ENCODE measurements at places on chromosomes 16 and 17.

GRCh38 chr16:85428899-85429775 lies 184.0 kb upstream of the GSE1 start:
- no peak for DNase-seq

DNA sequence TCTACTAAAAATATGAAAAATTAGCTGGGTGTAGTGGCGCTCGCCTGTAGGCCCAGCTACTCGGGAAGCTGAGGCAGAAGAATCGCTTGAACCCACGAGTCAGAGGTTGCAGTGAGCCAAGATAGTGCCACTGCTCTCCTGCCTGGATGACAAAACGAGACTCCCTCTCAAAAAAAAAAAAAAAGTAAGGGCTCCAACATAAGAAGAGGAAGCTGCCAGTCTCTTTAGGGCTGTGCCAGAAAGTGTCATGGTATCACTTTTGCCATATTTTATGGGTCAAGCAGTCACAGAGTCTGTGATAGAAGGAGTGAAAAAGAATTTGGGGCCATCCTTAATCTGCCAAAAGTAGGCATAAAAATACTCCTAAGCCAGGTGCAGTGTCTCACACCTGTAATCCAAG lies 1.4 kb upstream of the PIPOX start:
- DNase-seq, result peak; percentile 33

- no peak for DNase-seq
These were observed 29.0 kb upstream of the HEATR6 start for GRCh38 chr17:60107526-60108257.

GRCh38 chr17:35257208-35257659 lies 14.4 kb downstream of the SLFN5 start:
- DNase-seq, result no peak

GRCh38 chr17:42117397-42118125 lies 3.6 kb downstream of the KAT2A start:
- DNase-seq, result no peak

DNA sequence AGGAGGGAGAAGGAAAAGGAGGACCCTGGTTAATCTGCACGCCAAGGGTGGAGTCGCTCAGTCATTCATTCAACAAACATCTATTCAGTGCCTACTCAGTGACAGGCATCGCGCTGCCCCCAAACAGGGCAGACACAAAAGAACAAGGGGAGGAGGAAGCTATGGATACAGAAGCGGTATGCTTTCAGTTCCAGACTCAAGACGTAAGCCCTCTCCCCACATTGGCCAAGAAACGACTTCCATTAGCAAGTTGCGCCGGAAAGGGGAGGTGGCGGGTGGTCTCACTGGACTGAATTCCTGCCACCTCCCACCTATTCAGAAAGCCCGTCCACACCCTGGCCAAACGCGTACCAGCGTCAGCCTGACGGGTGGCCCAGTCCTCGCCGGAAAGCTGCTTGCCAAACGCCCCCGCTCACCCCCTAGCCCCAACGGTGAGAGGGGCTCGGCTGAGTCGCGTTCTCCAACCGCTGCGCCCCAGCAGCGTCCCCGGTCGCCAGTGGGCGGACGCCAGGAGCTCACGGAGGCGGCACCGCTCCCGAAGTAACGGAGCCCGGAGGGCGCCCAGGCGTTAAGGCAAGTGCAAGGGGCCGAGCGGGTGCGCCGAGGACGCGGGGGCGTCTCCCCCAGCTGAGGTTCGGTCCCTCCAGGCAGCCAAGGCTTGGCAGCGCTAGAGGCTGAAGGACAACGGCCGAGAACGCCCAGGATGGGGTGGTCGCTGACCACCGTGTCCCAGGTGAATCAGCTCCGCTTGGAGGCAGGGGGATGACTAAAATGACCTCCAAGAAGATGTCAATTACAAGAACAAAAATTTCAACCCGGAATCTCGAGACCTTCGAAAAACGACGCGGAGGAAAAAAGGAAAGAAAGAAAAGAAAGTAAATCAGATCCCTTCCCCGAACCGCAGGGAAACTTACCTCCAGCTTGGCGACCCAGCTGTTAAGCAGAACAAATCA lies 470.7 kb downstream of the SOX9 start:
- no peak for DNase-seq

DNA sequence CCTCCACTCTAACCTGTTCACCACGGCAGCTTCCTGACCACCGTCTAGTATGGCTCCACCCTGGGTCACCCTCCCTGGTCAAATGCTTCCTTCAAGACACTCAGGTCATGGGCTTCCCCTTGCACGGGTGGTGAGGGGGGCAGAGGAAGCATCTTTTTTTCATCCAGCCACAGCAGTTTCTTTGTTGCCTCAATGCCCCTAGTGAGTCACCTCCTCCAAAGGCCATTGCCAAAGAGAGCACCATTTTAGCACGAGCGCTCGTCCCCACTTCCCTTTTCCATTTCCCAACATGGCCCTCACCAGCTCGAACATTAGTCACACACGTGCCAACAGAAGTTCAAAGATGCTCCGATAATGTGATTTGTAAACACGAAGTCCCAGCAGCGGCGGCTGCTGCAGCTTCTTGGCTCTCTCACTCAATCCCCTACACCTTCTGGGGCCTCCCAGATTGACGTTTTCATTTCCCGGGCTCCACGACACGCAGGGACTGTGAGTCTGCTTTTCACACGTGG lies 134.6 kb downstream of the GAS7 start:
- DNase-seq, result peak; percentile 99

DNA sequence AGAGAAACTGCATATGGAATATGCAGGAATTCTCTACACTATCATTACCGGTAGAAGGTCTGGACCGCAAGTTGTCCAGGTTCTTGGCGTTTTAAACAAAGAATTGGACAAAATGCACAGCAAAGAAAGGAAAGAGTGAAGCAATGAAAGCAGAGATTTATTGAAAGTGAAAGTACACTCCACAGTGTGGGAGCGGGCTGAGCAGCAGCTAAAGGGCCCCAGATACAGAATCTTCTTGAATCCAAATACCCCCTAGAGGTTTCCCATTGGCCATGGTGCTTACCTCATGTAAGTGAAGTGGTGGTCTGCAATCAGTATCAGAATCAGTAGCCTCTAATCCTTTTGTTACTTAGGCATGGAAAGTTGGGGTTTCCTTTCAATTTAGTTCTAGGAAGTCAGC lies 178.5 kb upstream of the IRX3 start:
- no peak for DNase-seq

DNA sequence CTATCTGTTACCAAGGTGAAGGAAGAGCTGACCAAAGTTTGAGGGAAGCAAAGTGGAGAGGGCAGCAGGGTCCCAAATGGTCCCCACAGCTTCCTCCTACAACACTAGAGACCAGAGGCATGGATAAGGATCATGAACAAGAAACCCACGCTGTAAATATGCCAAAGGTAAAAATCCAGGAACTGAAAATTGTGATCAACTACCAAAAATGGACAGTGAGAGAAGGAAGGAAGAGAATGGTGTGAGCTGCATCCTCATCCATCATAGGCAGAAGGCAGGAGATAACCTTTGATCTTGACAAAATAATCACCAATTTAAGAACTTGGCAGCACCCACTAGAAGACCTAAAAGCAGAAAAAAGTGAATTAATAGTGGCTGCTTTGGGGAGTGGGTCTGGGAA lies 66.2 kb downstream of the CYTH1 start:
- no peak for DNase-seq

DNA sequence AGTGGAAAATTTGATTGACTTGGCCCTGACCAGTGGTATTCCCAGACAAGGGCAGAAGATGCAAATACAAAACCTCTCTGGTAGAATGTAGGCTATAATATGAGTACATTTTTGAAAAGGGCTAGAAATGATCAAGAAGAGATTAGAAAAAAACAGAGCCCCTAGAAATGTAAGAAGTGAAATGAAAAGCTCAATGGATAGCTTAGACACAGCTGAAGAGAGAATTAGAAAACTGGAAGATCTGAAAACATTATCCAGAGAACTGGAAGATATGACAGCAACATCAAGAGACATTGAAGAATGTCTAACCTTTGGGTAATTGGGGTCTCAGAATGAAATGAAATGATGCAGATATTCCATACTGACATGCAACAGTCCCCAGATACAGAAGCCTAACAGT lies 105.2 kb upstream of the ZNF750 start:
- DNase-seq, result no peak

GRCh38 chr16:57985204-57986181 lies 14.6 kb upstream of the CNGB1 start:
- no peak for DNase-seq

DNA sequence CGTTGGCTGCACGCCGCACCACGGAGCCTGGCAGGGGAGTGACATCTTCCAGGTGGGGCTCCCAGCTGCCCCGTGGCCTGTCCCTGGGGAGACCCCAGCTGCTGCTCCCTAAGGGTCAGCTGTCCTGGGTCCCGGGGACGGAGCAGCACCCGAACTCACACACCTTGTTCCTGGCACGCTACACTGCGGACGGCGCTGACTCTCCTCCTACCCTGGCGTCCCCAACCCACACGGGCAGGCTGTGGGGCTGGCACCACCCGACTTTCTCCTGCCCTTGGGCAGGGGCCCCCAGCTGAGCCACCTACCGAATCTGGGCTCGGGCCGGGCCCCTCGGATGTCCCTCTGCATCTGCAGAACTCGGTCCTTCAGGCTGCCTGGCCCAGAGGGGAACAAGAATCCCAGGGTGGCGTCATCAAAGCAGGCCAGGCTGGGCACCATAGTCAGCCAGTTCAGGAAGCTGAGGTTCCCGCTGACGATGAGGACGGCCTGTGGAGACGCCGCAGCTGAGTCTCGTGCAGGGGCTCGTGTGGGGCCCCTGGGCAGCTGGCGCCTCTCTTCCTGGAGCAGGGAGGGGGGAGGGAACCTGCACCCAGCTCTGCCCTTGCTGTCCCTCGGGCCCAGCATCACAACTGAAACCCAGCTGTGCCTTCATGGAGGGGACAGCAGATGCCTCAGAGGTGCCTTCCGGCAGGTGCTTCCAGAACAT lies 70.5 kb upstream of the GNG13 start:
- DNase-seq, result no peak

GRCh38 chr17:67544364-67544955 lies 167.4 kb downstream of the PITPNC1 start:
- no peak for DNase-seq

- no peak for DNase-seq
These were observed 3.3 kb downstream of the DECR2 start for GRCh38 chr16:404971-405486.

DNA sequence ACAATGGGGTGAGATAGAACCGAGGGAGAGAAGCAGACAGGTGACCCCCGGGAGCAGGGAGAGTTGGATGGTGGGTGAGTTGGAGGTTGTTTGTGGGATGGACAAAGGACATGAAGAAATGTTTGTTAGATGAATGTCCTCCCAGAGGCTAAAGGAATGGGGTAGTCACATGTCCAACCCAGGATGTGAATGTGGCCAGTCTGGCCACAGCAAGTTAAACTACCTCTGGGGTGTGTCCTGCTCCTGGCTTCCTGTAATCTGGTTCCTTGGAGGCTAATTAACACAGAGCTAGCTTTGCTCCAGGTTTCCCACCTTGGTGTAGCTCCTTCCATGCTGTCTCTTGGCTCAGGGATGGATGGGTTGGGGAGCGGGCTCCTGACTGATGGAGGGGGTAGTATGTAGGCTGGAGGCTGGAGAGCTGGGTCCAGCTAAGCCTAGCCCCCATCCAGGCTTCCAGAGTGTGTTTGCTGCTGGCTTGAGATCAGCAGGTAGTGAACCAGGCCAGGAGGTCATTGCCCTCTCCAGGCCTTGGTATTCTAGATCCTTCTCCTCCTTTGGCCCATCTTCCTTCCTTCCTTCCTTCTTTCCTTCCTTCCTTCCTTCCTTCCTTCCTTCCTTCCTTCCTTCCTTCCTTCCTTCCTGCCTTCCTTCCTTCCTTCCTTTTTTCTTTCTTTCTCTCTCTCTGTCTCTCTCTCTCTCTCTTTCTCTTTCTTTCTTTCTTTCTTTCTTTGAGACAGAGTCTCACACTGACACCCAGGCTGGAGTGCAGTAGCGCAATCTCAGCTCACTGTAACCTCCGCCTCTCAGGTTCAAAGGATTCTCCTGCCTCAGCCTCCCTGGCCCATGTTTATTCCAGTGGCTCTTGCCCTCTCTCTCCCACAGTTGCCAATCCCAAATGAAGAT lies 28.0 kb upstream of the UBE2G1 start:
- DNase-seq, result no peak

GRCh38 chr16:11836650-11837244 lies 14.6 kb downstream of the RSL1D1 start:
- no peak for DNase-seq

DNA sequence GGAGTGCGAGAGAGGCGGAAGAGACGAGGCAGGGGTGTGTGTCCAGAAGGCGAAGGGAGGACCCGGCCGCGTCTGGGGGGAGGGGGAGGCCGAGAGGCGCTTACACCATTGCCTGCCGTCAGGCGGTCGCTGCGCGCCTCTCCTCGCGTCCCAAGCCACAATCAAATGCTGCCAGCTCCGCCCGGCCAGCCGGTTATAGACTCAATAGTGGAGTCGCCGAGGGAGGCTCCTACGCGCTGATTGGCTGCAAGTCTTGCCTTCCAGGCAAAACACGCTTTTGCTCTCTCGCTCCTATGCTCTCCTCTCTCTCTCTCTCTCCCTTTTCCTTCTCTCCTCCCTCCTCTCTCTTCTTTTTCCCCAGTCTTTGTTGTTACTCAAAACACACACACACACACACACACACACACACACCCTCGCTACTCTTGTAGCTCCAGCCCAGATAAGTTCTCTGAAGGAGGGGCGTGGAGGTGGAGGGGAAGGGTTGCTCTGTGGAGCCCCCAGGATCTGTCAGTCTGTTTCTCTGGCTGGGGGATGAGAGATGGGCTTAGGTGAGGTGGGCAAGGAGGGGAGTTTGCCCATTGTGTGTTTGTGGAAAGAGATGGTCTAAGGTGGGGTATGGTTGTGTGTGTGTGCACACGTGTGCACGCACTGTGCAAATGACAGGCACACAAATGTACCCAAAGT lies at the start of gene DLX3:
TSS of gene DLX3 (minus strand) at position 170 of the 684 bp plus-strand sequence. CDS start 226 bp downstream, outside the sequence.
- no peak for DNase-seq
